ENCODE measurements at places on chromosomes 16 and 17. TPM values are rescaled to one million over a fixed set of nuclear protein-coding genes. Genes with fewer than 3 reads are reported as not detected.

The NPEPPS gene
- total RNA-seq: 130 TPM

The CD300E gene
- total RNA-seq: not detected

The SPPL2C gene
- total RNA-seq: not detected

The SLC7A5 gene
- total RNA-seq: 15.3 TPM

The MRPS23 gene
- total RNA-seq: 34.5 TPM

The PDILT gene
- total RNA-seq: not detected

The CCDC154 gene
- not detected for total RNA-seq

The PRAC1 gene
- total RNA-seq: not detected

The OMG gene
- total RNA-seq: not detected

The DNAH9 gene
- total RNA-seq: under 0.01 TPM

The SULT1A4 gene
- 11.6 TPM for total RNA-seq

The MILR1 gene
- 40.3 TPM for total RNA-seq

The HSF4 gene
- total RNA-seq: 0.79 TPM

The TP53TG3 gene
- total RNA-seq: not detected

The DDX42 gene
- total RNA-seq: 130 TPM

The EIF1 gene
- 109 TPM for total RNA-seq

The KRTAP16-1 gene
- not detected for total RNA-seq
